ENCODE measurements at places on chromosomes 5 and 9.

- no peak for DNase-seq
Observed at GRCh38 chr9:137502008-137502911, 43.1 kb upstream of the NSMF start.

DNA sequence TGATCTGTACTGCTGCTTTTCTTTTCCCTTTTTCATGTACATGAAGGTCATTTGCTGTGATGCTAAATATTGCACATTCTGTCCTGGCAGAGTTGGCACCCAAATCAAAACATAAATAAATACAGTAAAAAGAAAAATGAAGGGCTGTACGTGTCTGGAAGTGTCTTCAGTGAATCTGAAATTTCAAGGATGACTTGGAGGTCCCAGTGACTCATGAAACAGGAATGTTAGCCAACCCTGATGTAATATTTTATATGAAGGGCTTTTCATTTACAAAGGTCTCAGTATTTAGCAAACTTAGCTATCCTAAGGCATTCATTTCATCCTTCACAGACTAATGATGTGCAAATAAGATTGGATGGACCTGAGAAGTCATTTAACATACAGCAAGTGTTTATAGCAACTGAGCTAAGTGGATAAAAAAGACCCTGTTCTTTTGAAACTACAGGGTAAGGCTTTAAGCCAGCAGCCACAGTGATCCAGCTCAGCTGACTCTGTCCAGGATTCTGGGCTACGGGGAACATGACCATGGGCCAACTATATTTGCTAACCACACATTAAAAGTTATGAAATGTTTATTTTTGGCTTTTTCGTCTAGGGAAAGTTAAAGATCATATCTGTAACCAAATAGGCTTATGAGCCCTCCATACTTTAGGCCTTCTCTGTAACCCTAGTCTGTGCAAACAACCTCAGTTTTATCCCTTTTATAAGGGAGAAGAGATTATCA is 104.0 kb upstream of the DMRTA1 start:
- DNase-seq = peak; percentile 42

DNA sequence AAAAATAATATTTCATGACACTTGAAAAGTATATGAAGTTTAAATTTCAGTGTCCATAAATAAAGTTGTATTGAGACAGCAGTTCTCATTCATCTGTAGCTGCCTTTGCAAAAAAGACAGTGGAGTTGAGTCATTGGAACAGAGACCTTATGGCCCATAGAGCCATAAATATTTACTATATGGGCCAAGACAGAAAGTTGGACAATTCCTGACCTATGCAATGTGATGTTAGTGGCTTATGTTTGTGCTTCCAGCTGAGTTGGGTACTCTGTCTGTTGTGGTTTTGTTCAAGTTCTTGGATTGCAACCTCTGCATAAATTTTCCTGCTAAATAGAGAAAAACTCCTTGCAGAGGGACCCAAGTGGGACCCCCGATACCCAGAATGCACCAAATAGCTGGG is 69.8 kb downstream of the KCNIP1 start:
- no peak for DNase-seq

- no peak for DNase-seq
Observed at GRCh38 chr9:126906091-126906490, 8.5 kb upstream of the RALGPS1 start.

DNA sequence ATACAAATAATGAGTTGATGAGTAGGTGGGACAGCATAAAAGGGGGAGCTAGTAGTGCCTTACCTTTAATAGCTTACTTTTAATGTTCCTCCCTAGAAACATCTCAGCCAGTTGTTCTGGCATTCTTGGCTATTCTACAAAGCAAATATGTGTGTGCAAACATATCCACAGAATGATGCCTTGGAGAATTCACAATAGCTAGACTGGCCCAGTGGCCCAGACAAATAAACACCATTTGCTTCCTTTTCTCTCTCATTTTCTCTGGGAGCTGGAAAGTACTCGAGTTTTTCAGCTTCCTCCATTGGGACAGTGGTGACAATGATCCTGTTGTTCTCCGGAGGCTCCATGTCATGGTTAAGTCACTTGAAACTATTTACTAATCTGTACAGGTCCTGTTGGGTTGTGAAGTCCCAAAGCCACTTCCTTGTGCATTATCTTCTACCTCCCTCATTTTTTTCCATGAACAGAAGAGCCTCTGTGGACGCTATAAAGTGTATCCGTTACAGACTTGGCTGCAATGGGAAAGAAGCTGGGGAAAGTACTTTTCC is 122.9 kb downstream of the DMAC1 start:
- no peak for DNase-seq

GRCh38 chr5:66139318-66139712 is 4.8 kb upstream of the SREK1 start:
- no peak for DNase-seq

GRCh38 chr5:63596254-63596653 is 366.0 kb downstream of the HTR1A start:
- no peak for DNase-seq
